ENCODE measurements at places on chromosomes 5 and 9.

DNA sequence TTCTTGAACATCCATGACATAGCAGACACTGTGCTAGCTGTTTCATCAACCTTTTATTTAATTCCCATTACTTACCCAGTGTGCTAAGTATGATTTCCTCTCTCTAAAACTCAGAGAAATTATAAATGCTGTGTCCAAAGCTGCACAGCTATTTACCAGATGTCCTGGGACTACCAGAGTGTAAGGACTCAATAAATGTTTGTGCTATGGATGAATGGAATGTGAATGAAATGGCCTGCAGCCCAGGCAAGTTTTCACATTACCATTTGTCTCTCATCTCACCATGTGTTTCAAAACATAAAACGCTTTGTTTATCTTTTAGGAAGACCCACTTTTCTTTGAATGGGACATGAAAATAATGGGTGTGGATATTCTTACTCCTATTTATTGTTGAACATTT is 96.2 kb downstream of the ARHGEF28 start:
- DNase-seq, result no peak

GRCh38 chr9:107760469-107761242 is 271.1 kb upstream of the KLF4 start:
- no peak for DNase-seq

DNA sequence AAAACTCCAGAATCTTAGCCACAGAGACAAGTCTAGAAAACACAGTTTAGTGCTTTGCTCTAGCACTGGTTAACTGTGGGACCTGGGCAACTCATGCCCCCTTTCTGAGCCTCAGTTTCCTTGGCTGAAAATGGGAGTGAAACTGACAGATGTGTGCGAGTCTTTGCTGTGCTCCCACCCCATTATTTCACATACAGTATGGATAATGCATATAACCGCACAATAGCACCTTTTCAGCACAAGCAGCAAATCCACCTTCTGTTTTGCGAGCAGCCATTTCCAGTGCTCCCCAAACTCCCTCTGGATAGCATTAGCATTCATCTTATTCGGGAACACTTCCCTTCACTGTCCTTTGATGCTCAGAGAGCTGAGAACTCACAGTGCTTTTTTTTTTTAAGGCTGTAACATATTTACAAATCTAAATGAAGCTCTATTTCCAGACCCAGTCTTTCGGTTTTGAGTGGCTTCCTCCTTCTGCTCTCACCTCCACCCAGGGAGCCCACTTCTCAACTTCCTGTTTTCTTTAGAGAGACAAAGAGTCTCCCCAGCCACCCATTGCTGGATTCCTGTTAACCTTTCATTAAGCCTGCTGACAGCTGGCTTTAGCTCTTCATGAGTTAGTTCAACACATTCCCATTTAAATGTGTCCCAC is 49.2 kb downstream of the TIMD4 start:
- no peak for DNase-seq

- no peak for DNase-seq
Observed at GRCh38 chr9:136511670-136512592, 29.1 kb upstream of the SEC16A start.

DNA sequence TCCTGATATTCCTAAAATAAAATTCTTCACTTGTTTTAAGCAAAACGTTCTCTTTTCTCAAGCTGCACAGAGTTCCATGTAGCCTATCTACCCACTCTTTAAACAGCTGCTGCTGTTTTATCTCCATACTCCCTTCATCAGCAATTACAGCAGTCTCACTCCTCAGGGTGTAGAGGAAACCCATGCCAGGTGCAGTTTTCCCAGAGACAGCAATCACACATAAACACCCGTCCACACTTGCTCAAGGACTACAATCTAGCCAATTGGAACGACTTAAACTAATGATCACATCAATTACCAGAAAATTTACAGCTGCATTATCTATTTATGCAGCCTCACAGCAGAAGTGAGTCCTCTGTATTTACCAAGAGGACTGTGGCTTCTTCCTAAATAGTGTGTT is 141.7 kb downstream of the HTR1A start:
- DNase-seq, result no peak

GRCh38 chr9:87093777-87094176 is 146.5 kb upstream of the GAS1 start:
- DNase-seq, result no peak

GRCh38 chr5:137580030-137580429 is 80.9 kb upstream of the SPOCK1 start:
- DNase-seq, result no peak

DNA sequence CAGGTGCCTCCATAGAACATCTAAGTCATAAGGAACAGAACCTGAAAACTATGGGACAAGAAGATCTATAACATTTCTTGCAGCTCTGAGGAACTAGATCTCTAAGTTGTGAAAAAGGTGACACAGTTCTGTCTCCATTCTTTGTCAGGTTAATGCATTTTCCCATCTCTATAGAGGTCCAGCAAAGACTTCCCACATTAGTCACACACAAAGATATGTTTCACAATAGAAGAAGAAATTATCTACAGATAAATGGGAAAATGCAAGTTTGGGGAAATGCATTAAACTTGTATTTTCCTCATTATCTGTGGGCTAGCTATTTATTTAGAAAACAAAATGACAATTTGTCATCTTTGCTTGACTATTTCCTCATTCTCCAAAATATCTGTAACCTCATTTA is 458.6 kb upstream of the PAPPA start:
- peak; percentile 54 for DNase-seq

DNA sequence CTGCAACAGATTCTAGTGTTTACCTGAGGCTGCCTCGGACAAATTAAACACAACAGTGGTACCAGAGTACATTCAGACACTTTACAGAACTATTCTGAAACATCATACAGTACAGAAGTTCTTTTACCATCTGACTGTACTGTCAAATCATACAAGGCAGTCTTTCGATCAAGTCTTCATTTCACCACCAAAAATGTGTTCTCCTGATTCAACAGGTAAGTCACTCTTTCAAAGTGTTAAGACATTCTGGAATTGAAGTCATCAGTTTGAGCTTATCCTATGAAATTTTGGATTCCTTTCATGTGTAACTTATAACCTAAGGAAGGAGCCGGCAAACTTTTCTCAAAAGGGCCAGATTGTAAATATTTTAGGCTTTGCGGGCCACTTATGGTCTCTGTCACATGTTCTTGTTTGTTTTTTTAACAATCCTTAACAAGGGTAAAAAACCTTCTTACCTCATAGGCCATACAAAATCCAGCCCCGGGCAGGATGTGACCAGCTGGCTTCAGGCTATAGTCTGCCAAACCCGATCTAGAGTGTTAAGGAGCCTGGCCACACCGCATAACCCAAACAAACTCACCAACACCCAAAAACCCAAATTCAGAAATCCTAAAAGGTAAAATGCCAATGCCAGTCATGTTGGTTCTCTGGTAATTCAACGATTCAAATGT is 151.6 kb downstream of the DENND1A start:
- DNase-seq, result no peak

DNA sequence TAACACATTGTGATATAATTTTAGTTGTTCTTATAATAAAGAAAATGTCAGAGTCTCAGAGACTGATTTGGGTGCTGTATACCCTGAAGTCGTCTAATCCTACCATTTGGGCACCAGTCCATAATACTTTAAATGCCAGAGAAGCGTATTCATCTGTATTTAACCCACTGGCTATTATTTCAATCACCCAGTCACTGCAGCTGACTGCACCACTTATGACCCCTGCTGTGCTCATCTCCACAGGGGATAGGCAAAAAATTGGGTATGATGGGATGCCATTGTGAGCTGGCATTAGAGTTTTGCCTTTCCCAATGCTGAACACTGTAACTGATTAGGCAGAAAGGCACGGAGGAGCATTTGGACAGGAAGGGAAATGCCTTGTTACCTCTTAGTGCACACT is 599.7 kb downstream of the CAAP1 start:
- DNase-seq, result peak; percentile 86

- DNase-seq, result no peak
Observed at GRCh38 chr5:45677524-45677923, 18.7 kb downstream of the HCN1 start.

DNA sequence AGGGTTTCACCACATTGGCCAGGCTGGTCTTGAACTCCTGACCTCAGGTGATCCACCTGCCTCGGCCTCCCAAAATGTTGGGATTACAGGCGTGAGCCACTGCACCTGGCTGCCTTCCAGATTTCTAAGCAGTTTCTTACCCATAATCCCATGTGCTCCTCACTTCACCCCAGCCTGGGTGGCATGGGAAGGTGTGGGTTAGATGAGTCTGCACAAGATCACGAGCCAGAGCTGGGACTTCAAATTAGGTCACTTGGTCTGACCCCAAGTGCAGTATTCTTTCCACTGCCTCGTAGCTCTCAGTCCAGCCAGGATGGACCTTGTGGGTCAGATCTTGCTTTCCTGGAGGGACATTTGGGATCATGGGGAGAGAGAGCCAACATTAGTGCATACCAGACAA is 37.5 kb upstream of the STRBP start:
- no peak for DNase-seq

- no peak for DNase-seq
Observed at GRCh38 chr9:77911928-77912327, 119.7 kb downstream of the GNAQ start.

GRCh38 chr5:157033071-157033583 is 25.8 kb downstream of the HAVCR1 start:
- no peak for DNase-seq

- no peak for DNase-seq
Observed at GRCh38 chr9:71662082-71662481, 106.2 kb downstream of the CEMIP2 start.

DNA sequence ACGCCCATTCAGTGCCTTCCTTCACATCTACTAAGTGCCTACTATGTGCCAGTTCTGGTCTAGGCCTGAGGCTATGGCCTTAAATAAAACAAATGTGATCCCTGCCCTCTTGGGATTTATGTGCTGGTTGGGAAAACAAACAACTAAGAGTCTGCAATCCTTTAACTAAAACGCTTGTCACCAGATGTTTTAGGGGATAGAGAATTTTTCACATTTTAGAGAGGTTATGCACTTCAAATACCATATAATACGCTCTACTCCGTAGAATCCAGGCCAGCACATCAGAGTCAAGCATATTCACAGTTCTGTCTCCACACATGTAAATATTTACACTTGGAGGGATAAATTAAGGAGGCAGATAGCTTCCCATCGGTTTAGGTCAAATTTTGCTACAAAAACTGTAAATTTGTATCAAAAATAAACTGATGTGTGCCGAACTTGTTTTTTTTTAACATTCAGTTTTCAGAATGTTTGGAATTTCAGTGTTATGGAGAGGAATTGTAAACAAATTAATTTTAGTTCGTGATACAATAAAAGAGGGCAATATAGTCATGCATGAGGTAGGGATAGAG is 22.0 kb upstream of the ADRA1B start:
- DNase-seq, result no peak

GRCh38 chr5:169808118-169808581 is 171.1 kb downstream of the DOCK2 start:
- DNase-seq, result no peak

DNA sequence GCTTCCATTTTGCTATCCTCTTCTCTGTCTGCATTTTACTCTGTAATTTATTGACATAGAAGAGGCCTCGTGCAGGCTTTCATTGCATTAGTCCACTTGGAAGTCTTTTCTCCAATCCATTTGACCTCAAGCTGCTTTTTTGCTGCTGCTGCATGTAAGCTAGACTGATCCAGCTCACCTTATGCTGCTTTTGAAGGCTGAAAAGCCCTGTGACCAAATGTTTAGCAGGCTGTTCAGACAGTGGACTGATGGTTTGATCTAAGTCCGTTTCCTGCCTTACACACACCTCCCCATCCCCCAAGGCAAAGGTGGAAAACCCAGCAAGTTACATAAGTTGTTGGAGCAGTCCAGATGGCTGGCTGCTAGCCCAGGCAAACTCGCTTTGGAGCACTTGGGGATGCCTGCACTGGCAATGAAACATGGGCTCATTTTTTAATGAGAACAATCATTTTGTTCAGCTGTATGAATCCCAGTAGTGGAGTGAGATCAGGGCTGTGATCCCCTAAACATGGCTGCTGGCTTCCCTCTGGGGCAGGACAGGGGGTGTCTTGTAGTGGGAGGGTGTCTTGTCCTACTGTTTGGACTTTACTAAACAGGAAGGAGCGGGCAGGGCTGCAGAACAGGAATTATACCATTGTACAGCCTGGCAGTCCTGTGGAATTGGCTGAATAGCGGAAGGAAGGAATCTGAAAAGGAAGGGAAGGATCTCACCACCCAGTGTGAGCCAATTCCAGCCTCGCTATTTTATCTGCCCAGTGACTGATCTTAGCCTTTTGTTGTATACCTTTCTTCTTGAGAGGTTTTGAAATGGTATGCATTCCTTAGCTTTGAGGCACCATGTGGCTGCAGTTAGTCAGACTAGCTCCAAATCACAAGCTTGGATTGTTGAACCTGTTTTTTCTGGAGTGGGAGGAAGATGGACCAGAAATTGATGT is 212.0 kb downstream of the ARHGAP26 start:
- DNase-seq, result peak; percentile 83

- DNase-seq, result peak; percentile 72
Observed at GRCh38 chr5:13359344-13359743, 585.1 kb downstream of the DNAH5 start.

GRCh38 chr5:77869116-77869798 is 93.1 kb upstream of the TBCA start:
- DNase-seq, result no peak

GRCh38 chr9:27329291-27329690 is 32.3 kb upstream of the EQTN start:
- no peak for DNase-seq

DNA sequence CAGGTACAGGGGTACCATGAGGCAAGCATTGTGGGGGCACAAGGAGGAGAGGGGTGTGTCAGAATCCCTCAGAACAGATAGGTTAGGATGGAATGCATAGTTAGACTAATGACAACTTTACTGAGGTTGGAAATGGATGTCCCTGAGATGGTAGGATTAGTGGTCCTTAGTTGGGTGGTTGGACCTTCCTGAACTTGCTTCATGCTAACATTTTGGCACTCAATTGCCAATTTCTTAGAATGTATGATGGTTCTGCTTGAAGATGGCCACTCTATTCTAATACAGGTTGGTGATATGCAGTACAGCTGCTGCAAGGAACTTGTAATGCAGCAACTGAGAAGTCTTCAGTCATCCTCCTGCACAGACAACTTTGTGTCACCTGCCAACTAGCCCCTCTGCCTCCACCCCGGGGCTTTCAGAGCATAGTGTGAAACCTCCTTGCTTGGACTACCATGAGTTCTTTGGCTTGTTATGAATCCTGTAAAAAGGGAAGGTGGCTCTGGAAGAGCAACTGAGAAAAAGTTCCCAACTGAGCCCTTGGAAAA is 5.4 kb downstream of the CCNI2 start:
- DNase-seq, result no peak

GRCh38 chr9:98652302-98652701 is 56.4 kb downstream of the GABBR2 start:
- no peak for DNase-seq

GRCh38 chr5:31100047-31100575 is 93.4 kb upstream of the CDH6 start:
- DNase-seq, result no peak

DNA sequence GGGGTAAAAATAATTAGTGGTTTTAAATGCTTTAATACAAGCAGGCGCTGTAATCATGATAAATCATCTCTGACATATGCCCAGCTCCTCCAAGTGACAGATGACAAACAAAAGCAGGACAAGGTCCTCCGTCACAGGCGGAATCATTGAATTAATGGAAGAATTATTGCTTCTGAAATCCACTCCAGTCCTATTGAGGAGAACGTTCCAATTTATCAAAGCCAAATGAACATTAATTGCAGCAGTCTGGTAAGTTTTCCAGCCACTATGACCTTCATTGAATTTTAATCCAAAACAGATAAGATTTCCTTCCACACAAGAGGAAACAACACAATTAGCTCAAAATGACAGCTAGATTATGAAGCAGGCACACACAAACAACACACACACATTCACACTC is 136.8 kb downstream of the ASTN2 start:
- DNase-seq, result no peak

Data from fibroblast of skin of right biceps (primary cell).